ENCODE measurements at places on chromosomes 5 and 9.

GRCh38 chr5:11609570-11610303 is 294.5 kb downstream of the CTNND2 start:
- DNase-seq: no peak

- no peak for DNase-seq
These were observed at the start of gene SPINK1 for GRCh38 chr5:147831465-147831864. Gene SPINK1, minus strand, starts transcription at chr5:147831671. Its CDS starts 94 bp downstream, at chr5:147831577.

DNA sequence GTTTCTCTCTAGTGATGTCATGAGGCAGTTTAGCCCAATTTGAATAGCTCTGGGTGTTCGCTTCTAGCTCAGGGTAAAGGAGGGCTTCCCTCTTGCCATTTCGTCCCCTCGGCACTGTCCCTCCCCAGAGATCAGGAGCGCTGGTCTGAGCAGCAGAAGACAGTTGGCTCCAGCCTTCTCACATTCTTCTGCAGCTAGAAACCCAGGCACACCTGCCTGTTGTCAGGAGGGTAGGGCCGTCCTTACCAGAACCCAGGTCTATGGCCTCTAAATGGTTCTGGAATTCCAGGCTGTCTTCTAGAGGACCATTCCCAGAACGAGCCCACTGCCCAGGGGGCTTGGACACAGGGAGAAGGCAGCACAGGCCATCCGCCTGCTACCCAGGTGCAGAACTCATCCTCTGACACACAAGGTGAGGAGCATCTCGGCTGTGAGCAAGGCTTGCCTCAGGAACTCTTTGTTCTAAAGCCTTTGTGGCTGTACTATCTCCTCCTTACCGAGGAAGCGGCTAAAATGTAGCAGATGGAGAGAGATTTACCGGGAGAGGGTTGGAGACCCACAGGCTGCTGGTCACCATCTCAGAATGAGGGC is 255.6 kb upstream of the IRX2 start:
- no peak for DNase-seq

- no peak for DNase-seq
These were observed 84.8 kb downstream of the CFAP77 start for GRCh38 chr9:132494857-132495256.

GRCh38 chr9:73611032-73611431 is 459.4 kb downstream of the ANXA1 start:
- no peak for DNase-seq
